ENCODE measurements at places on chromosomes 5 and 9.

- no peak for DNase-seq
These were observed 10.4 kb upstream of the PTGES start for GRCh38 chr9:129762985-129763926.

- DNase-seq = peak; percentile 50
These were observed at the start of gene RASGRF2 for GRCh38 chr5:80959768-80960442. Gene RASGRF2, plus strand, starts transcription at chr5:80960363. Its CDS starts 376 bp downstream, at chr5:80960739.

DNA sequence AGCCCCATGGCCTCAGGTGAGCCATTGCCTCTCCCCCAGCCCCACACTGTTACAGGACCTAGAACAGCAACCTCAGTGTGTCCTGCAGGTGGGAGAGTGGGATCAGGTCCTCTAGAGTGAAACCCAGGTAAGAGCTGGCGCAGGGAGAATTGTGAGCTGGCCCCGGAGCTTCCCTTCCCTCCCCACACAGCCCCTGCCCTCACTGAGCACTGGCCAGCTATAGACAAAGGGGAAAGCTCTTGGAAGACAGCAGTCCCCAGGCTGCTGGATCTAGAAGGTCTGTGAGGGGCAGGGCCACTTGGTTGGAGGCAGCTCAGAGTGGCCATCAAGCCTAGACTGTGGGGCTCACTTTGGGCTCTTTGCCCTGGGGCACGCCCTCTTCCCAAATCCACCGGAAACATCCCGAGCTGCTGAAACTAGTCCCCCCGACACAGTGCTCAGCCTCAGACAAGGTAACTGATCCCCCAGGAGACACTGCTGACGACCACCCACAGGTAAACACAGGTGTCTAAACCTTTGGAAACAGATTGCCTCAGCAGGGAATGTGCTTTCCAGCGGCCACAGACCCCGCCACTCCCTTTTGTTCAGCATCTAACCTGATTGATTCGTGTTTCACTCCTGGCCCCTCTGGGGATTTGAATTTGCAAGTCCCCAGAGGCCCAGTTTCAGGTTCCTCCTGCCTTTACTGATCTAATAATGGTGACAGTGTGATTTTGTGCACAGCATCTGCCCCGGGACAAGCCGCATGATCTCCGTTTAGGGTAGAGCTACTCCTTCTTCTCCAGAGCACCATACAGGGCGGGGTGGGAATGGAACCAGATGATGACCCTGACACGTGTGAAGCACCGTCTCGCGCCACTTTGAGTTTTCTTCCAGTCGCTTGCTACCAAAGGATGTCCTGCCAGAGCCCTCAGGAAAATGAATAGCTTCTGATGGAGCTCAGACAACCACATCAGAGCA is 42.2 kb upstream of the ADAMTS2 start:
- DNase-seq = no peak

DNA sequence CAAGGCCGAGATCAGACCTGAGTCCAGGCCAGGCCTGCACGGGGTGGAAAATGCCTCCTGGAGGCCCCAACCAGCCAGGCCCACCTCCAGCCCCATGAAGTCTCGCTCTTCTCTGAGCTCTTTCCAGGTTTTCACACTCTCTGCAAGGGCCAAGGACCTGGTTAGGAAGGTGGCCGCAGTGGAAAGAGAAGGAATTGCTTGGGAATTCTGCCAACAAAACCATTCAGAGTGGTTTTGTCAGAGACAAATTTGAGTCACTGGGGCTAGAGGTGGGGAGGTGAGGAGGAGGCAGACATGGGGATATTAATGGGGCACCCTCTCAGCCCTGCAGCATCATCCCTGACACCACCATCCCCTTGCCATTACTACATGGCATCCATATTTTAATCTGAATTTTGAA is 261.0 kb downstream of the ROR2 start:
- DNase-seq = no peak

- DNase-seq = peak; percentile 25
These were observed 90.3 kb upstream of the ACO1 start for GRCh38 chr9:32294106-32294505.

DNA sequence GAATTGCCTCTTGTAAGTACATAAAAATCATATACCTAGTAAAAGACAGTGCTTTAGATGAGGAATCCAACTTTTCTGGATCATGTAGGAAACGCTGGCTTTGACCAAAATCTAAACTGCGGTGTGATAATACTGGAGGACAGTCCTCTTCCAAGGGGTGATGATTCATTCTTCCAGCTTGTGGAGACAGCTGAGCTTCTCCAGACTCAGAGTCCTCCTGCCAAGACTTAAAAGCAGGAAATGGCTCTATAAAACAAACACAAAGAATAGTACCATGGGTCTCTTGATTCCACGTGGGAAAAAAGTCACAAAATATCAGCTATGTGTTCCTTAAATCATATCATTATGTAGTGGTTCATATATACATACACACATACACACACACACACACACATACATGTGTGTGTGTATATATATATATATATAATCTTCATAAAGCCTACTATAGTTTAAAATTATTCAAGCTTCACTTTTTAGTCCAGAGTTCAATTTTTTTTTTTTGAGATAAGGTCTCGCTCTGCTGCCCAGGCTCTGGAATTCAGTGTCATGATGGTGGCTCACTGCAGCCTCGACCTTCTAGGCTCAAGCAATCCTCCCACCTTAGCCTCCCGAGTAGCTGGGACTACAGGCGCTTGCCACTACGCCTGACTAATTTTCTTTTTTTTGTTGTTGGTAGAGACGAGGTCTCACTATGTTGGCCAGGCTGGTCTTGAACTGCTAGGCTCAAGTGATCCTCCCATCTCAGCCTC is 65.0 kb downstream of the PKD2L2 start:
- DNase-seq = no peak

DNA sequence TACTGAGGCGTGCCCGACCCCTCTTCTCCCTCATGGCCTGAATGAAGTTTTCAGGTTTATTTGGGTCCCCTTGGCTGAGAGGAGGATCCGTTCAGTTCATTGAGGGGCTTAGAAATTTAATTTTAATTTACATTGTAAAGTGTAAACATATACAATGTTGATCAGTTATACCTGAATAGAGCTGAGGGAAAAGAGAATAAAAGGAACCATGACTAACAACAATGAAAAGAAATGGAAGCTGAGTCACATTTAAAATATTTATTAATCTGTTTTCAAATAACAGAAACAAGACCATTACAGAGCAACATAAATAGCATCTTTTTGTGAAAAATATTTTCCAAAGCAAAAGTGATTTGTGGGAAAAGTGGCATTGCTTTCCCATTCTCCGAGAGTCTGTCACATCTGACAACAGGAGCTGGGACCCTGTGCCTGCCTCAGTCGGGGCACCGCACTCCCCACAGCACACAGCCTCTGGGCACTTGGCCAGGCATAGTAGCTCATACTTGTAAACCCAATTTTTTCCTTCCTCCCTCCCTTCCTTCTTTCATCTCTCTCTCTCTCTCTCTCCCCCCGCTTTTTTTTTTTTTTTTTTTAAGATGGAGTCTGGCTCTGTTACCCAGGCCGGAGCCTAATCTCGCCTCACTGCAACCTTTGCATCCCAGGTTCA is 28.7 kb downstream of the PROP1 start:
- DNase-seq = no peak

DNA sequence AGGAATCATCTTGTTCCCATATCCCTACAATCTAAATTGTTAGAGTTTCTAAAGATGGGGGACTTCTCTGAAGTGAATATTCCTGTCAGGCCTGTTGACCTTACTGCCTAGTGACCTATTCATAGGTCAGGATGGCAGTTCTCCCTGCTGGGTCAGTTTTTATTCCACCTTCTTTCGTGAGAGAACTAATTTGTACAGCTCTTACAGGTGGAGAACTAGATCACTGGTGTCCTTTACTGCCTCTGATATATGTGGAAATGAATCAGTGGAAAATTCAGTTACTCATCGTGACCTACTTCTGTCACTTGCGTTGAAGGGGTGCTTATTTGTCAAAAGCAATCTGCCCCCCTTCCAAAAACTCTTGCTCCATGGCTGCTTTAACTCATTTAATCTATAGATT is 164.9 kb downstream of the CD180 start:
- DNase-seq = no peak

- DNase-seq = no peak
These were observed 4.9 kb upstream of the ADGRV1 start for GRCh38 chr5:90553711-90554110.

GRCh38 chr5:14582797-14583137 is 1.2 kb downstream of the OTULINL start:
- DNase-seq = no peak

DNA sequence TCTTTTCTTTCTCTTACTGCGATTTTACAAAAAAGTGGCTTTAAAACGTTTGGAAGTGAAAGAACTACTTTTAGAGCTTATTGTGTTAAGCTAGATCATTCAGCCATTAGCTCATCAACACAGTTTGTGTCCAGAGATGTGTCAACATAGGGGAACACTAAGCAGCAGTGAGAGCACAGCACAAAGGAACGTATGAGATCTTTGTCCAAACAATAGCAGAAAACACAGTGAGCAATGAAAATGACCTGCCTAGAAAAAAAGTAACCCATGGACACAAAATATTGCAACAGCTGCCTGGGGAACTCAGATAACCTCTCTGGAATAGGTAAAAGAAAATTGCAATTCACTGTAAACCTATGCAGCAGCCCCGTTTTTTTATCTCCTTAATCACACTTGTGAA is 372.5 kb downstream of the ARHGEF28 start:
- DNase-seq = no peak

- peak; percentile 89 for DNase-seq
These were observed 384 bp upstream of the MRPS2 start for GRCh38 chr9:135500071-135500524.

DNA sequence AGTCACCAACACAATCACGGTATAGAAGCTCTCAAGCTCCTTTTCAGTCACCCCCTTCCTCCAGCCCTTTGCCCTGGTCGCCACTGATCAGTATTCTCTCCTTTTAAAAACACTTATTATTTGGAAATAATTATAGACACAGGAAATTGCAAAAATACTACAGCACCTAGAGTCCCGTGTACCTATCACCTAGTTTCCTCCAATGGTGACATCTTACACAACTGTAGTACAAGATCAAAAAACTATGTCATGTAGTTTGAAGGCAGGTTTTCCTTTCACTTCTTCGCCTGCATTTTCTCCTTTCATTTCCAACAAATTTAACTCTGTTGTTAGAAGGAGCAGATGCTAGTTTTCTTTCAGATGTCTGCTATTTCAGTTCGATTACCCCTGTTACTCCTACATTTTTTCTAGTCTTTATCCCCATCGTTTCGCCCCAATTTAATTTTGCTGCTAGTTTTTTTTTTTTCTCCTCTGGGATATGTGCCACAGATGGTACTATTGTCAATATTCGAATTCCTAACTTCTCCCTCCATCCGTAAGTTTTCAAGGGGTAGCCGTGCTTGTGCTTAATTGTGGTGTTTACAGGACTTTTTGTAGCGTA is 612 bp upstream of the ATG10 start:
- peak; percentile 81 for DNase-seq

GRCh38 chr5:178477802-178478201 is 112.4 kb downstream of the COL23A1 start:
- DNase-seq = no peak

- no peak for DNase-seq
These were observed 199.9 kb downstream of the DOCK8 start for GRCh38 chr9:414595-414994.

DNA sequence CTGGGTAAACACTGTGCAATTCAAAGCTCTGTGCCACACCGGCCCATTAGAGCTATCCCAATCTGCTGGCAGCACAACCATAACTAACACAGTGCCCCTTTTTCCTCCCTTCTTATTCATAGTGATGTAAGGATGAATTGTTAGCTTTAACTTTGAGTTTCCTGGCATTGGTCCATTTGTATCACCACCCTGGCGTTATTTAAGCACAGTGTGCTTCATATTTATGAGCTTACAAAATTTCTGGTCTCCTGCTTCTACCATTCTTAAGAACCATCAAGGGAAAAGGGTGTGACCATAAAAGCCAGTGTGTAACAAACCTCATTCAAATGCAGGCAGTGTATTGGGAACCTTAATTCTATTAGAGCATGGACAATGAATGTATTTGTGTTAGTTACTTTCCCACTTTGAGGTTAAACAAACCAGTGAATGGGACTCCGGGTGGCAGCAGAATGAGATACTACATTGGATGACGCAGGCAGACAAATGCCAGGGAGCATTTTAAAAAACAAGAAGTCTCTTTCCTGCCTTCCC is 222.6 kb downstream of the TMEM161B start:
- no peak for DNase-seq

DNA sequence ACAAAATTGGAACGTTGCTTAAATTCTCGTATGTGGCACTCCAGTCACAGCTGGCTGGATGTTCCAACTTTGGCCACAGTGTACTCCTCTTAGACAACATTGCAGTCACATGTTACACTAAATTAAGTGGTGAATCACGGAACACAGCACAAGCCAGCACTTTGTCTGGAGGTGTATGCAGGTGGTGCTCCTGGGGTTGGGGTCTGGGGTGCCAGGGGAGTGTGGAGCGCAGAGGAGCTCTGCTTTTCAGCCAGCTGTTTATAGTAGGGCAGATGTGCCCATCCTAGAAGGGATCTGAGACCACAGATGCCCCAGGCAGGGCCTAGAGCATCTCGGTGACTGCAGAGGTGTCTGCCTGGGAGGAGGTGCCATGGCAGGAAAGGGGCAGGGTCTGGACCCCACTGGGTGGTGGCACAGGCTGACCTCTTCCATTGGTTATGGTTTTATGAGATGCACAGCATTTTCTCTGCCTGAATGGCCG is 82.6 kb downstream of the WNK2 start:
- no peak for DNase-seq

GRCh38 chr9:13428766-13429165 is 149.3 kb upstream of the MPDZ start:
- no peak for DNase-seq

- no peak for DNase-seq
These were observed 309.6 kb downstream of the MLLT3 start for GRCh38 chr9:20312732-20313131.

- no peak for DNase-seq
These were observed 421.7 kb downstream of the SPATA31D1 start for GRCh38 chr9:82410306-82410705.

GRCh38 chr5:84550222-84550621 is 165.5 kb upstream of the EDIL3 start:
- no peak for DNase-seq

- DNase-seq = no peak
These were observed 321.5 kb downstream of the ENC1 start for GRCh38 chr5:74319076-74319475.

- DNase-seq = no peak
These were observed 10.8 kb upstream of the PLIN2 start for GRCh38 chr9:19138084-19138483.

DNA sequence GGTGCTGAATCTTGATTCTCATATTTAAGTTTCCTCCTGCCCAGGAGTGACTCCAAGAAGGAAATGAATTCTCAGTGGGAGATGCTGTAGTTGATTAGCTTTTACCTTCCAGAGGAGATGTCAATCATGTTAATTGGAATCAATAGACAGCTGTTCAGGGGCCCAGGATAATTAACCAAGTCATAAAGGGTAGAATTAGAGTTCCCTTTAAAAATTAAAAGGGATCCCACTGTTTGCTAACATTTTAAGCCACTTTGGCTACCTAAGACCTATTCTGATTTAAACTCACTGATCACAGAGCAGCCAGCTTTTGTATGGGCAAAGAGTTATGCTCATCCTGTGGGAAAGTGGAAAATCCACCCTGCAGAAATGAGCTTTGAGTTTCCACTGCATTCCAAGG is 249.6 kb downstream of the SLIT3 start:
- DNase-seq = no peak

- no peak for DNase-seq
These were observed 51.6 kb downstream of the SNCAIP start for GRCh38 chr5:122363623-122364022.

GRCh38 chr5:19619571-19619970 is 368.4 kb downstream of the CDH18 start:
- DNase-seq = no peak

- DNase-seq = peak; percentile 18
These were observed 49.1 kb downstream of the HOMER1 start for GRCh38 chr5:79464695-79465332.

Data from right kidney (tissue), 9 donors.